ENCODE measurements at places on chromosomes 2 and 18.
A peak's percentile ranks its signal among the peaks of the same experiment; 100 is the strongest.

DNA sequence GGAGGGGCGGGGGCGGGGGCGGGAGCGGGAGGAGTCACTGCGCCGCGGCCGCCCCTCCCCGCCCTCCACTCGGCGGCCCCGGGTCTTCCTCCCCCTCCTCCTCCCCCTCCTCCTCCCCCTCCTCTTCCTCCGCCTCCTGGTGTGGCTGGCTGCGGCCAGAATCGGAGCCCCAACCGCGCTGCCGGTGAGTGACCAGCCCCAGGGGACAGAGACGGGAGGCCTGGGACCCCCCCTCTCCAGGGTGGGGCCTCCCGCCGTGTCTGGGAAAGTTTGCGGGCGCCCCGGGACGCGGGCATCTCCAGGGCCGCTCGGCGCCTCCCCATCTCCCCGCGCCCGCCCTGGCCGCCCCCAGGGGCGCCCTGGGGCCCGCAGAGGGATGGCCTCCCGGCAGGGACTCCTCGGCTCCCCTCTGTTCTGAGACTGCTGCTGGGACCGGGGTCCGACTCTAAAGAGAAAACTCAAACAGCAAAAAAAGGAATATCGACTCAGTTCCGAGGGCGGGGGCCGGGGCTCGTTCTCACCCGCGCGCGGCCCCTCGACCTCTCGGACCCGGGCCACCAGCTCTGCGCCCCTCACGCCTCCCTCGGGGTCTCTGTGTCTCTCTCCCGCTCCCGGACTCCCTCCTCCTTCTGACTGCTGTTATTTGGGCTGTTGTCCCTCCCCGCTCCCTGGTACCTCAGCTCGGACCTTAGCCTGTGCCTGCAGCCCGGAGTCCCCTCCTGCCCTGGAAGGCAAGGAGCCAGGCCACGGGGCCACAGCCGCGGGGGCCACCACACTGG is at the start of gene STON1:
TSS of gene STON1 (plus strand) at position 122 of the 779 bp plus-strand sequence. CDS start 50,480 bp downstream, outside the sequence.
- peak; percentile 38 for DNase-seq

GRCh38 chr18:10950876-10951630 is 198.3 kb downstream of the PIEZO2 start:
- no peak for DNase-seq

DNA sequence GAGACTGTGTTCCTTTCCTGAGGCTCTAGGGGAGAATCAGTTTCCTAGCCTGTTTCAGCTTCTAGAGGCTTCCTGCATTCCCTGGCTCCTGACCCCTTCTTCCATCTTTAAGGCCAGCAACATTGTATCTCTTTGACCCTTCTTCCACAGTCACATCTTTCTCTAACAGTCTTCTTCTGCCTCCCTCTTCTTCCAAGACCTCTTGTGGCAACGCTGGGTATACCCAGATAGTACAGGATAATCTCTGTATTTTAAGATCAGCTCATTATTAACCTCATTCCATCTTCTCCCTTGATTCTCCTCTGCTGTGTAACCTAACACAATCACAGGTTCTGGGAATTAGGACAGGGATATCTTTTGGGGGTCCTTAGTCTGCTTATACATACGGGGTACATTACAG is 8.9 kb upstream of the MYL12A start:
- no peak for DNase-seq

DNA sequence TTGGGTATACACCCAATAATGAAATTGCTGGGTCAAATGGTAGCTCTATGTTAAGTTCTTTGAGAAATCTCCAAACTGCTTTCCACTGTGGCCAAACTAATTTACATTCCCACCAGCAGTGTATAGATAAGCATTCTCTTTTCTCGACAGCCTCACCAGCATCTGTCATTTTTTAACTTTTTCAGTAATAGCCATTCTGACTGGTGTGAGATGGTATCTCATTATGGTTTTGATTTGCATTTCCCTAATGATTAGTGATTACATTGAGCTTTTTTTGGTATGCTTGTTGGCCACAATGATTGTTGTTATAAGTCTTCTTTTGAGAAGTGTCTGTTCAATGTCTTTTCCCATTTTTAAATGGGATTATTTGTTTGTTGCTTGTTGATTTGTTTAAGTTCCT is 50.4 kb upstream of the EPAS1 start:
- DNase-seq, result no peak

- no peak for DNase-seq
Observed at GRCh38 chr2:37306024-37306423, 18.6 kb downstream of the PRKD3 start.

DNA sequence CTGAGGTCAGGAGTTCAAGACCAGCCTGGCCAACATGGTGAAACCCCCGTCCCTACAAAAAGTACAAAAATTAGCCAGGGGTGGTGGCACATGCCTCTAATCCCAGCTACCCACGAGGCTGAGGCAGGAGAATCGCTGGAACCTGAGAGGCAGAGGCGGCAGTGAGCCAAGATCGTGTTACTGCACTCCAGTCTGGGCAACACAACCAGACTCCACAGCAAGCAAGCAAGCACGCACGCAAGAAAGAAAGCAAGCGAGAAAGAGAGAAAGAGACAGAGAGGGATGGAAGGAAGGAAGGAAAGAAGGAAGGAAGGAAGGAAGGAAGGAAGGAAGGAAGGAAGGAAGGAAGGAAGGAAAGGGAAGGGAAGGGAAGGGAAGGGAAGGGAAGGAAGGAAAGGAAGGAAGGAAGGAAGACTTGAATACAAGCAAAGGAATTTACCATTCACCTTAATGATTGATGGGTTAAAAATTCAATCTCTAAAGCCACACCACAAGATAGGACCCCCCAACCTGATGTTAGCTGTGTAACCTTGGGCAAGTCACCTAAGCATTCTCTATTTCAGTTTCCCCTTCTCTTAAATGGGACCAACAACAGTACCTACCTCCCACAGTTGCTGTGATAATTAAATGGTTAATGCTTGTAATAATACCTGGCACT is 181.7 kb downstream of the ATAD2B start:
- DNase-seq, result no peak

DNA sequence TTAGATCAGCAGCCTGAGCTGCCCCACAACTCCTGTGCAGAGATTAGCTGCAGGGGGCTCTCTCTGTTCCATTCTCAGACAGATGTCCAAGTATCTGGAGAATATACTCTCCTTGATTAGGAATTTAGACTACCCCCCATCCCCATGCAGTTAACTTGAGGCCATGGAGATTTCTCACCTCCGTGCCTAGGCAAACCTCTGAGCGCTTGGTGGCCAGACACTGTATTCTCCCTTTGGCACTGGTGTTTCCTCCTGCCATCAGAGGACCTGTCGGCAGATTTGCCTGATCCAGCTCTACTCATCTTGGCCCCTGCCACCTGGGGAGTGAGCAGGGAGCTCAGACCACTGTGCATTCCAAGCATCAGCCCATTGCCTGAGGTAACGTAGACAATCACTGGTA is 48.3 kb downstream of the ZNF804A start:
- DNase-seq, result no peak

GRCh38 chr2:163626639-163627109 is 109.1 kb downstream of the FIGN start:
- no peak for DNase-seq

DNA sequence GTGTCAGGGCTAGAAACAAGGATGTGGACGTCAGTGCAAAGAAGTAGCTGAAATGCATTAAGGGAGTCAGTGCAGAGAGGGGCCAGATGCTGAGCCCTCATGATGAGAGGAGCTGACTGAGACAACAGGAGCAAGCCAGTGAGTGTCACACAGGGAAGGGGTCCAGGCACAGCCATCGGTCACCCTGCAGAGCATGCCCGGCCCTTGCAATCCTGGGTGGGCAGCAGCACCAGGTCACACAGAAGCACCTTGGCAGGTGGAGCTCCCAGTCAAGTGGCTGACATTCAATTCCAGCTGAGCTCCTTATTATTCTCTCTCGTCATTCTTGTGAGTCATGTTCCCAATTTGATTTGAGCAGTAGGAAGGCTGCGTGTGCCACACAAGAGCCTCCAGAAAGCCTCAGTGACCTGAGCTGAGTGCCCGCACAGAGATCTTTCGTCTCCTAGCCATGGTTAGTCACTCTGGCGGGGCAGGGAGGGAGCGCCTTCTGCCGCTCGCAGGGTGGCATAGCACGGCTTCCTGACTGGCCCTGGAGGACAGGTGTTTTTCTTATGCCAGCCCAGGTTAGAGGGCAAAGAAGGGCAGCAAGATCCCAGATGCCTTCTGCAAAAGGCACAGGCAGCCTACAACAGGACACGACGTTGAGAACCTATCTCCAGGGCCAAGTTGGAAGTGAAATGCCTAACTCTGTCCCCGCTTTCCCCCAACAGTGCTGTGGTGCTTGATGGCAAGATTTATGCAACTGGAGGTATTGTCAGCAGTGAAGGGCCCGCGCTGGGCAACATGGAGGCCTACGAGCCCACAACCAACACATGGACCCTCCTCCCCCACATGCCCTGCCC is 220.9 kb downstream of the ATAD2B start:
- DNase-seq, result no peak

DNA sequence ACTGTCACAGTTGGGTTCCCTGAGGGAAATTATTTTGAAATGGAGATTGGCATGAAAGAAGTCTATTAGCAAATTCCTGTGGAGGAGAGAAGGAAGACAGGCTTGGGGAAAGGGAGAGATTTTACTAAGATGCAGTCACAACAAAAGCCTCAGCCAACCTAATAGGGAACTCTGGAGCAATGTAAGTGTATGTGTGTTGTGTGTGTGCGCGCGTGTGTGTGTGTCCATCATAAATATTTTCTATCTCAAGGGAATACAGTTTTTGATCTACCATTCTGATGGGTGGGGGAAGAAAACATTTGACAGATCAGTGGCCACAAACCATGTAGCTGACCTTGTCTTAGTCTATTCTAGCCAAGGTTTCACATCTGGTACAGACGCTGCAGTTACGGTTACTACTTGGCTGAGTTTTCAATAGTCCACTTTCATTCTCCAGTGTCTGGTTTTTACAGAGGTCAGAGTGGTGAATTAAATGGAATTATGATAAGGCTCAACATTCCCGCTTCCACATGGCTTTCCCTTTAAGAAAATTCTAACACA is 72.6 kb downstream of the MREG start:
- no peak for DNase-seq

GRCh38 chr2:166494140-166494624 is at the start of gene SCN7A:
TSS of gene SCN7A (minus strand) at chr2:166494249. CDS start at chr2:166477696, 16,553 bp downstream.
- DNase-seq, result no peak

- no peak for DNase-seq
Observed at GRCh38 chr2:213678437-213679218, 394.4 kb downstream of the SPAG16 start.

DNA sequence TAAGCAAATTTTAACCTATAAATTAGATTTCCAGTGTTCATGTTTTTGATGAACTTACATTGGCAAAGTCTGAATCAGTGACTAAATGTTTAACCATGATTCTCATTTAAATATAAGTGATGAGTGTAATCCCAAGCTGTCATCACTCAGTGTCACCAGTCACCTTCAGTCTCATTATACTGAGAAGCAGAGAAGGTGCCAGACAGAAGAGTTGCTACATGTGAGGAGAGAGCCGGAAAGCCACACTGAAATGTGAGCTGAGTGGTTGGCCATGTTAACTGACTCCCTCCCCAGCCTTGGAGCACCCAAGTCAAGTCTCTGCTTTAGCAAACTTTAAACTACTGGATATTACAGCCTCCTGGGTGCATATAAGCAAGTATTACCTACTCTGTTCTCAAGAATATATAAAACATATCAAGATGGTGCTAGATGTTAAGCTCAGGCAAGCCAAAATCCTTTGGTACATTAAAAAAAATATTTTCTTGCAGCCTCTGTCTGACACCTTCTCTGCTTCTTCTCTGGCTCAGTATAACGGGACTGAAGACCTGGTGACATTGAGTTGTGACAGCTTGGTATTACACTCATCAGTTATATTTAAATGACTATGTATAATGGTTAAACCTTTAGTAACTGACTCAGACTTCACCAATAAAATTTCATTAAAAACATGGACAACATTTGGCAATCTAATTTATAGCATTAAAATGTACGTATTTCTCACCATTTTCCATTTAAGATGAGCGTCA is 75.8 kb upstream of the MAP3K20 start:
- no peak for DNase-seq

- DNase-seq, result no peak
Observed at GRCh38 chr2:199197448-199197847, 260.3 kb downstream of the SATB2 start.

- peak; percentile 69 for DNase-seq
Observed at GRCh38 chr2:108612153-108612513, 77.9 kb downstream of the LIMS1 start.

GRCh38 chr2:164127971-164128527 is 392.2 kb upstream of the FIGN start:
- no peak for DNase-seq

- no peak for DNase-seq
Observed at GRCh38 chr2:24915796-24916195, 4.2 kb downstream of the ADCY3 start.

- no peak for DNase-seq
Observed at GRCh38 chr2:120596191-120596811, 139.4 kb upstream of the GLI2 start.

- DNase-seq, result no peak
Observed at GRCh38 chr2:191025135-191025534, 11.2 kb upstream of the STAT1 start.

GRCh38 chr2:234691968-234692955 is 195.4 kb upstream of the ARL4C start:
- no peak for DNase-seq

GRCh38 chr2:29064746-29065067 is 9.6 kb downstream of the PCARE start:
- no peak for DNase-seq

DNA sequence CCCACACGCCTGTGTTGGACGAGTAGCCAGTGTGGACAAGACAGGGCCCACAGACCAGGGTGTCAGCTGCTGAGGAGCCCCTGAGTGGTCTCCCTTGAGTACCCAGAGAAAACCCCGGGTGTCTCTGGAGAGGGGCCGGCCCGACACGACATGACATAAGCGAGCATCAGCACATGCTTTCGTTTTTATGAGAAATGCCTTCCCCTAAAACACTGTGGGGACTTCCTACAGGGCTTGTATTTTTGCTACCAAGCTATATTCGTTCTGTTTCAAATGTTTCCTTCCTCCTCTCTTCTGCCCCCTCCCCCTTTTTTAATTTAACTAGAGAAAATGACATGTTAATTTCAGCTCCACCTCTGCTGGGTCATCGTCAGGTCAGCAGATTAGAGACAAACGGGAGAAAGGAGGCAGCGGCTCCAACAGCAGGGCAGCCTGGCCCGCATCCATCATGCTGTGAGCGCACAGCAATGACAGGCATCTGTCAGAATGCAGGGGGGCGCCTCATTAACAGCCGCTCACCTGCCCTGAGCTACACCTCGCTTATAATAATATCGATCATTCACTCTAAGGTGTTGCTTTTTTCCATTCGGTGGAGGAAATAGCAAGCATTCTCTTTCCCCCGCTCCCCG is 286.2 kb downstream of the ZNF516 start:
- DNase-seq, result no peak
